ENCODE measurements at places on chromosomes 2 and 18.

GRCh38 chr18:500632-501405 is at the start of gene COLEC12:
Gene COLEC12, minus strand, starts transcription at chr18:500701. Its CDS starts 187 bp downstream, at chr18:500514.
- no peak for DNase-seq

DNA sequence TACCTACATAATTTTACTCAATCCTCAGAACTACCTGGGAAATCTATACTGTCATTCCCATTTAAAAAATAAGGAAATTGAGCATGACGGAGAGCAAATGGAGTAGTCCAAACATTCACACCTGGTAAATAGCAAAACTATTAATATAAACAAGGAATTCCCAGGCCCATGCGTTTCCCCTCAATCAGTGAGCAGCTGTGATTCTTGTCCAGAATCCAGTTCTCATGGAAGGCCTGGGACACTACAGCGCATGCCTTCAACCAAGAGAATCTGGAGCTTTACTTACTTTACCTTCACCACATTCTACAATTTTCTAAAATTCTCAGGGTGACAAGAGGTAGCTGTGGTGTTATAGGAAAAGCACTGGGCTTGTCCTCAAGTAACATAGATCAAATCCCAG is 259.0 kb downstream of the LRATD1 start:
- no peak for DNase-seq

GRCh38 chr18:49967171-49967570 is 153.8 kb upstream of the ACAA2 start:
- no peak for DNase-seq

DNA sequence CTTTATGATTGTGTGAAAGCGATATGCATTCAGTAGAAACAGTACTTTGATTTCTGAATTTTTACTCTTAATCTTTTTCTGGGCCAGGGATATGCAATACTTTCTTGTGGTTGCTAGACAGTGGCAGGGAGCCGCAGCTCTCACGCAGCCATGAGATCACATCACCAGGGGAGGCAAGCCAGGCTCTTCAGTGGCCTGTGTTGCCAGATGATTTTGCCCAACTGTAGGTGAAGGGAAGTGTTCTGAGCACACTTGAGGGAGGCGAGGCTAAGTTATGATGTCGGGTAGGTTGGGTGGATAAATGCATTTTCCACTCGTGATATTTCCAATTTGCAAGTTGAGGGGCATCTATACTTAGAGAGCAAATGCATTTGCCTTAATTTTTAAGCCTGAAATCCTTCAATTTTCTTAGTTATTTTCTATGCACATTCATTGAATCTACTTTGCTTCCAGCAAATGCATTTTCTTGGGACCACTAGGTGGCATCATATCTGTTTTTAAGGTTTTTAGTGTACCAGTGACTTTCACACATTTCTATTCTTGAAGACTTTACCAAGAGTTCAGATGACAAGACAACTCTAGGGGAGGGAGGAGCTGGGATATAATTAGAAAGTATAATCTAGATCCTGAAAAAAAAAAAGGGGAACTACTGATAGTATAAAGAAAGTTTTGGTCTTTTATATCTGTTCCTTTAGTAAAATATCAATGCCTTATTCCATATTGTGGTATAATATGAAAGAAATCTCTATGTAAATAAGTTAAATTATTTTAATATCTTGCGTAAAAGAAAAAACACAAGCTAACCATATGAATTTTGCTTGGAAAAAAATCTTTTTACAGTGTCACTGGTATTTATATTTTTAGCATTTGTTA is 643.3 kb downstream of the SOCS6 start:
- DNase-seq = no peak

- DNase-seq = no peak
Observed at GRCh38 chr18:4755848-4756247, 300.7 kb upstream of the DLGAP1 start.

DNA sequence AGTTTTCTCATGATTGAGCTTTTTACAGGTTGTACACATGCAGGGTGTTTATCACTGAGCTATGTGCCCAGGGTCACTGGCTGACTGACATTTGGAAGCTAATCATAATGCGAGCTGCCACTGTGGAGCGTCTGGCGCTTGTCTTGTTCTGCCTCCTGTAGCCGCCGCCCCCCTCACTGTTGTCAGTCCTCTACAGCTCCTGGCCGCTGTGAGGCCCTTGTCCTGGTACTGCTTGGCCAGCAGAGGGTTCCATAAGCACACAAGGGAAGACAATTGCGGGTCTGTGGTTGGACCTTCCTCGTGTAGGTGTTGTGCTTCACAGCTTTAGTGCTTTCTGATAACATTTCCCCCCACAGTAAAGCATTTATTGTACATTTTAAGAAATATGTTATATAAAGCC is 105.6 kb upstream of the LDLRAD4 start:
- DNase-seq = no peak

GRCh38 chr2:187971893-187972292 is 319.8 kb upstream of the GULP1 start:
- no peak for DNase-seq

GRCh38 chr2:43255296-43255910 is 29.0 kb upstream of the ZFP36L2 start:
- DNase-seq = no peak

GRCh38 chr18:34595690-34596089 is 114.4 kb upstream of the DTNA start:
- DNase-seq = no peak

- DNase-seq = no peak
Observed at GRCh38 chr2:60094450-60094929, 459.0 kb downstream of the BCL11A start.

DNA sequence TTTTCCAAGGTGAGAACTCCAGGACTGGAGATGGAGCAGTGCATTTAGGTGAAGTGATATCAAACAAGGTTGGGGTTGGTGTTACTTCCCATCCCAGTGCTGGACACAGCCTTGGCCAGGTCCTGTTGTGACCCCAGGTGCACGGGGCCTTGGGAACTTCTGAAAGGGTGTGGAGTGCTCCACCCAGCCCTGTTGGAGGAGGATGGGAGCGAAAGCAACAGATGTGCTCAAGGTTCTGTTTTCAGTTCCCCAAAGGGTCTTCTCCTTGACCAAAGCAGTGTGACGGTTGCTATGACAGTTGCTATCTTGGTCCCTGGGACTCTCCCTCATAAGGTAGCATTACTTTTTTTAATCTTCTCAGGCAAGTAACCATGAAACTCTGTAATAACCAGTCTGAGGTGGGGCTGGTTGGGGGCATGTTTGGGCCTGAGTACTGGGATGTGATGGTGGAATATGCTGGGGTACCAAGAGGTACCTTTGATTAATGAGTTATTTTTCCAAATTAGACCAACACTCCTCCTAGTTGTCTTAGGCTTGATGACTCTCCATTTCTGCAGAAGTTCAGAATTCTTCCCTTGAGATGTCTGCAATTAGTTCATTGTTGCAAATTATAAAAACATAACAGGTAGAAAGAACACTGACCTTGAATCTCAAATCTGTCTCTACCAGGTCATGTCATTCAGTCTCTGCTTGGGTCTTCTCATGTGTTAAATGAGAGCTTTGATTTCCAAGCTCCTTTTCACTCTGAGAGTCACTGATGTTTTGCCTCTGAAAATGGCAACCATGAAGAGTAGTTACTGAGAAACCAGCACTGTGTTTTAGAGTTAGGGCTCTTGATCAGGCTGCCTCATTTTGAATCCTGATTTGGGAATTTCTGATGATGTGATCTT is 154.5 kb downstream of the RPIA start:
- DNase-seq = no peak

DNA sequence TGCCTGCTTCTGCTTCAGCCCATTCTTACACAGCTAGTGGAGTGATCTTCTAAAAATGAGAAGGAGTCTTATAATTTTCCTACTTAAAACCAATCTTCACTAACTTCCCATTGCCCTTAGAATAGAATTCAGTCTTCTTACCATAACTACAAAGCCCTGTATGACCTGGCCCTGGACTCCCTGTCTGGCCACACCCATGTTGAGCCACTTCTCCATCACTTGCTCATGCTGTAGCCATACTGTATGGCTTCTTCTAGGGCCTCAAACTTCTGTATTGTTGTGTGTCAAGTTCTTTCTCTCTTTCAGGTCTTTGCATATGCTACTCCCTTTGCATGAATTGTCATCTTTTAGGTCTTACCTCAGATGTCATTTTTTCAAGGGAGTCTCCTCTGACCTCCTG is 11.2 kb downstream of the DGUOK start:
- no peak for DNase-seq

DNA sequence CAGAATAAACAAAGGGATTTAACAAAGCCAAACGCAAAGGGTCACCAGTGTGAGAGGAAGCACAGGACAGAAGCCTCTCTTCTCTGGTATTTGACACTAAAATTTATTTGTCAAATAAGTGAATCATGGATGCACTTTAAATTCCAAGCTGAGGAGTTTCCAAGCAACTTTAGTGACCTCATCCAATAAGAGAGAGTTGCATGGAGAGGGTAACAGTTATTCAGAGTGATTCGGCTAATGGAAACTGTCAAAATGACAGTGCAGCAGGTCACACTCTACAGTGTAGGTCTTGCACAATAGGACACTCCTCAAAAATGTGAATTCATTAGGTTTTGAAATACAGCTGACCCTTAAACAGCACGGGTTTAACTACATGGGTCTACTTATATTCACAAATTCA is 103.9 kb upstream of the ACVR1C start:
- DNase-seq = no peak

- no peak for DNase-seq
Observed at GRCh38 chr2:195741191-195741590, 84.2 kb downstream of the SLC39A10 start.

DNA sequence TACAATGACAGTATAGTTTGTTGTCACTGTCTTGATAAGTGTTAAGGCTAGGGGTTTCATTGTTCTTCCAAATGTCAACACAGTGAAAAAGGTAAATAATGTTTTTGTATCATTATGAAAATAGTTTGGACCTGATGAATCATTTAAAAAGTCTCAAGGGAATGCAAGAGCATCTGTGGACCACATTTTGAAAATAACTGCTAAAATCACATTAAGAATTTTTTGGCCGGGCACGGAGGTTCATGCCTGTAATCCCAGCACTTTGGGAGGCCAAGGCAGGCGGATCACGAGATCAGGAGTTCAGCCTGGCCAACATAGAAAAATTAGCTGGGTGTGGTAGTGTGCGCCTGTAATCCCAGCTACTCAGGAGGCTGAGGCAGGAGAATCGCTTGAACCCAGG is 10.3 kb downstream of the SCN1A start:
- DNase-seq = no peak
